Esophagus mucosa (tissue), 1 donor: ENCODE measurements at places on chromosomes 1 and 21. TPM values are rescaled to one million over a fixed set of nuclear protein-coding genes. Genes with fewer than 3 reads are reported as not detected.

ZC3H11A gene
- 38.6 TPM for total RNA-seq

NEGR1 gene
- total RNA-seq: 0.16 TPM

GRCh38 chr1:89820422-89821321, at the start of gene LRRC8D:
Gene LRRC8D (plus strand): TSS chr1:89821032. CDS start chr1:89933069, 112,037 bp downstream.
- peak; percentile 93 for ATAC-seq

KIF14 gene
- total RNA-seq: 3.1 TPM

DNA sequence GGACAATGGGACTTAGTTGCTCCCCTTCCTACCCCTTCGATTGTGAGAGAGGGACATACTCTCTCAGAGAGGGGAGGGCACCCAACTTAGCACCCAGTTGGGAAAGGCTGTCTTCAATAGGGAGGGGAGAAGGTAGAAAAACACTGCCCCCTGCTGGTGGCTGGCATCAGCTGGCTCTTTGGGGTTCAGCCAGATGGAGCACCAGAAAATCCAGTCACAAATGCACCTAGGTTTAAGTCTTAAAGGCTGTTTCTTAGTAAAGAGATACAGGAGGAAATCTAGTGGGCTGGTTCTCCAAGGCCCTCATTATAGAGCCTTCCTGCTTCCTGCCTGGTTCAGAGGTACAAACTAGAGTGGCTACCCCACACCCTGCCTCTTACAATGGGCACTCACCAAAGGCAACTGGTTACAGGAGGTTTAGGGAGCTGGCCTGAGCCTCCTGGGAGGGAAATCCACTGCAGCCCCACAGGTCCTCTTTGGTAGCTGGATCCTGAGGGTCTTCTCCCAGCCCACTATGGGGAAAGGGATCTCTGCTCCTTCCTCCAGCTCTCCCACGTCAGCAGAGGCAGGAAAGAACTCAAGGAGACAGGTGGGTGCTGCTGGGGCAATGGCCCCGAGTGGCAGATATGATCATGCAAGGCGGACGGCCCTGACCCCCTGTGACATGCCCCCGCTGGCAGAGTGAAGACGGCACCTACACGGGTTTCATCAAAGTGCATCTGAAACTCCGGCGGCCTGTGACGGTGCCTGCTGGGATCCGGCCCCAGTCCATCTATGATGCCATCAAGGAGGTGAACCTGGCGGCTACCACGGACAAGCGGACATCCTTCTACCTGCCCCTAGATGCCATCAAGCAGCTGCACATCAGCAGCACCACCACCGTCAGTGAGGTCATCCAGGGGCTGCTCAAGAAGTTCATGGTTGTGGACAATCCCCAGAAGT, 28.3 kb downstream of the EIF2D start:
- peak; percentile 59 for ATAC-seq

SPTA1 gene
- total RNA-seq: not detected

- no peak for ATAC-seq
These were observed 203.1 kb upstream of the CAMK1G start for GRCh38 chr1:209380420-209380819.

DNA sequence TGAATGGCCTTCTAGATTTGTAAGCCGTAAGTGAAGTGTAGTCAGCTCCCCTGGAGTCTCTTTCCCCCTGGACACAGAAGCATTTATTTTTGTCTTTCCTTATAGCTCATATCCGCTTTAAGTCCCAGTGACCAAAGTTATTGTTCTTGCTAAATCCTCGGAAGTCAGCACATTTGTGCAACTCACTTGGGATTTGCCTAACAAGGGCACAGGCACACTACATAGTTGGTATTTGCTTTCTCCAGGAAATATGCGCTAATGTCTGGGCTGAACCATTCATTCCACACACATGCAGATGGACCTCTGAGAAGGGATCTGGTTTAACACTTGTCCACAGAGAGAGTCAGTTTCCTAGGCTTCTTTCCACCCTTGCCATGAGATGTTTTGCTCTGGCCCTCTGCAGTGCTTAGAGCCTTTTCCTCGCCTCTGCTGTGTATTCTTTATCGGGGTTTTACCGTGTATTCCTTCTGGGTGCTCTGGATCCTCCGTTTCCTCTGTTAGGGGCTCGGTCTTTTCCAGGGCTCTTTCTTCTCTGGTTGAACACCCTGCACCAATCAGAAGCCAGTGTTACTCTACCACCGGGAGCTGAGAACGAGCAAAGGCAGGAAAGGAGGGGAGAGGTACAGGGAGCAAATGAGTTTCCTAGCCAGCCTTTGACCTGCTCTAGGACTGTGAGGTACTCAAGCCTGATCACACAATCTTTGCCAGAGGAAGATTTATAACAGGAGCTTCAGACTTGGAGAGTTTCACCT, 72.4 kb downstream of the ABCA4 start:
- ATAC-seq: peak; percentile 16

TMPRSS15 gene
- total RNA-seq: not detected

RNF186 gene
- total RNA-seq: 0.16 TPM

DNA sequence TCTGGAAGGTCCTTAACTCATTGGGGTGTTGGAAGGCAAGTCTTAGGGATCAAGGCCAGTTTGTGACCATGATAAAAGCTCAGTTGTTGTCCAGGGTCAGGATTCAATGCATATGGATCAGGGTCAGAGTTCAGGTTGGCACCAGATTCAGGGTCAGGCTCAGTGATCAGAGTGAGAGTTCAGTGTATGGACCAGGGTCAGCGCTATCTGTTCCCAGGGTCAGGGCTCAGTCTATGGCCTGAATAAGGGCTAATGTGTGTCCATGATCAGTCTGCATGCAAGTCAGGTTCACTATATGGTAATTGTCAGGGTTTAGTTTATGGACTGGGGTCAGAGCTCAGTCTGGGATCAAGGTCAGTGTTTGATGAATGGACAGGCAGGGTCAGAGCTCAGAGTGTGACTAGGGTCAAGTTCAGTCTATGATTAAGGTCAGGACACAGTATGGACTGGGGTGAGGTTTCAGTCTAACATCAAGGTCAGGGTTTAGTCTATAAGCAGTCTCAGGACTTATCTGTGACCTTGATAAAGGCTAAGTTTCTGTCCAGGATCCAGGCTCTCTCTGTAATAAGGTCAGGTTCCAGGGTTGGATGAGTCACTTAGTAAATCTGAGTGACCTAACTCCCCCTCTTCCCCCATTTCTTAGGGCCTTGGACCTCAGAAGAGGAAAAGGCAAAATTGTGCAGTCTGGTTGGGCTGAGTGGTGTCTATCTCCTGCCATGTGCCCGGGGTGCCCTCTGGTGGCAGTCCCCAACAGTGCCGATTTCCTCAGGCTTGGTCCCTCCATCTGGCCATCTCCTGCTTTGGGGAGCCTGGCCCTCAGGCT, 23.8 kb downstream of the KNCN start:
- ATAC-seq: peak; percentile 64

DNA sequence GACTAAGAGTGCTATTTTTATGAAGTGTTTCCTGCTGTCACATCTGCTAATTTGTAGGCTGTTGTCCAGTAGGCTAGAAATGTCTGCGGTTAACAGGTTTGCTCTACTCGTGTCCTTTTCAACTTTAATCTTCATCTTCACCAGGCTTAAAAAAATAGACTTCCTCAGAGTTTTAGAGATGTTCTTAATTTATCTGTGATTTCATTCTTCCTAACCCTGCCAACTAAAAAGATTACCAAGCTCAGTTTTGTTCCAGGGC, 66.8 kb downstream of the SASS6 start:
- ATAC-seq: no peak

LCE1E gene
- total RNA-seq: not detected

- no peak for ATAC-seq
These were observed 83.5 kb downstream of the TOMM20 start for GRCh38 chr1:235045034-235045690.

- ATAC-seq: peak; percentile 7
These were observed at the start of gene CNTN2 for GRCh38 chr1:205042911-205043806. Gene CNTN2 (plus strand): TSS chr1:205043212. CDS start chr1:205053186, 9,974 bp downstream.

GRCh38 chr1:32713081-32713480, 10.5 kb upstream of the SYNC start:
- ATAC-seq: no peak

DNA sequence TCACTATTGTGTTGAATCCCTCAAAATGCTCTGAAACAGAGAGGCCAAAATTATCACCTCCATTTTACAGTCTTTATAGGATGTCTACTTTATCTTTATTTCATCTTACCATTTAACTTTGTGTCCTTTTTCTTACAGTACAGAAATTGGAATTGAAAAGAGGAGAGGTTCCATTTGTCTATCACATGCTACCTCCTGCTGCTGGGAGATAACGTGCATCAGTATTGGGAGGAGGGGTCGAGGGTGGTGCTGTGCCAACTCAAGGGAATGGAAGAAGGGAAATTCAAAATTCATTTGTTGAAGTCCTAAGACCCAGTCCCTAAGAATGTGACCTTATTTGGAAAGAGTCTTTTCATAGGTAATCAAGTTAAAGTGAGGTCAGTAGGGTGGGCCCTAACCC, 85.3 kb downstream of the HHIPL2 start:
- ATAC-seq: no peak

DNA sequence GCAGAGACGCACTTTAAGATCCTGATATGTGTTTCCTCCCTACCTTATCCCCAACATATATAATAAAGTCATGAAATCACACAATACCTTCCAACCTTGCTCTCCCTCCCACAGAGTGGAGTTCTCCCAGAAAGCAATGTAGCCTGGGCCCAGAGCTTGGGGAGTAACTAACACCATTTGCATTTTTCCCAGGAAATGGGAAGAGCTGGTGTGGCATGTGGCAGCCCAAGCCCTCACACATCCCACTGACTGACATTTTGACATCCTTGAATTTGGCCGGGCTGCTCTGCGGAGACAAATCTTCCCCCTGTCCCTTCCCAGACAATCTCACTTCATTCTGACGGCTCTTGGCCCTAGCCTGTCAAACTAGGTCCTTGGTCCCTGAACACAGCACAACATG, 37.0 kb upstream of the ATP2B4 start:
- ATAC-seq: no peak

DNA sequence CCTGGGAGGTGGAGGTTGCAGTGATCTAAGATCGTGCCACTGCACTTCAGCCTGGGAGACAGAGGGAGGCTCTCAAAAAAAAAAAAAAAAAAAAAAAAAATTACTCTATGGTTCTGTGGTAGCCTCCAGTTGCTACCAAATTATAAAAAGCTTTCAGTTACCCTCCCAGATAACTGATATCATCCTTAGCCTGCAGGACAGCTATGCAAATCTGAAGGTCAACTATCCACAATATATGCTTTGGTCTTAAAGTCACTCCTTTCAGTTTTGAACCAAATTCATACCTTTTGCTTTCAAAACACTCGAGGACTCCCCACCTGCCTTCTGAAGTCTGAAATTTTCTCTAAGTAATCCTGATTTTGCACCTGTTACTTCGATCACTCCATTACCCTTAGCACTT, 3.1 kb downstream of the MIXL1 start:
- no peak for ATAC-seq

GRCh38 chr1:234837713-234838112, 227.7 kb upstream of the IRF2BP2 start:
- ATAC-seq: no peak

- no peak for ATAC-seq
These were observed 17.7 kb upstream of the KCND3 start for GRCh38 chr1:112007169-112007568.

GRCh38 chr1:18090636-18091035, 17.0 kb upstream of the IGSF21 start:
- ATAC-seq: no peak

SELE gene
- total RNA-seq: 0.56 TPM

- ATAC-seq: no peak
These were observed 75.5 kb downstream of the DDX20 start for GRCh38 chr1:111831153-111831552.

TNNT2 gene
- total RNA-seq: 3.9 TPM

DNA sequence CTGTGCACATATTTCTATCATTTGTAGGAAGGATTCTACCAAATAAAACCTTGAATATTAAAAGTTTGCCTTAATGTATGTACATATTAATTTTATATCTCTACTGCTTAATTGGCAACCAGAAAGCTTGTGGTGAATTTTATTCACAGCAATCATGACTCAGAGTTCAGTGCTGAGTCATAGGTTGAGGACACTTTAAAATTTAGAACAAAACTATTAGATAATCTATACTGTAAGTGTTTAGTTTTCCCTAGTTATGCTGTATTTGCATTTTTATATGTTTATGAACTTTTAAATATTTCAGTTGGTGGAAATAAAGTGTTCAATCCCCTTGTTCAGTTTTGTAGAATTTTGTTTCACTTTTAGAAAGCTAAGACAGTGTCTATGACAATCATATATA, 841.5 kb downstream of the KCNT2 start:
- no peak for ATAC-seq

SSU72 gene
- 106 TPM for total RNA-seq

LIN28A gene
- not detected for total RNA-seq

DNA sequence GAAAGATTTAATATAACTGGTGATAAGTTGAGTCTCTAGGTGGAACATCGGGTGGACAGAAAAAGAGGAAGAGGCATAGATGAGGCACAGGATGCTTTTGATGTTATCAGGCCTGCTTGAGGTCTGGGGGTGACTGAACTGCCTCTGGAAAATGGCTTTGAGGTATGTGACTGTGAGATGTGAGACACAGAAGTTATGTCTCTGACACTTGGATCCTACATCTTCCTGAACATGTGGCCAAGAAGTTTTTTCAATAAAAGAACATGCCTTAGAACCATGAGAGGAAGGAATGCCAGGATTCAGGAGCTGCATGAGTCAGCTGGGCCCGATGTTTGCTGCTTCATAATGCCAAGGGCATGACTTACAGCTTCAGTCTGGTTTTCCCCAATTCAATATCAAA, 11.5 kb upstream of the AIM2 start:
- ATAC-seq: no peak

- ATAC-seq: peak; percentile 21
These were observed 31.1 kb upstream of the ARHGEF16 start for GRCh38 chr1:3423245-3423829.

- ATAC-seq: peak; percentile 79
These were observed 99.7 kb upstream of the IRF2BP2 start for GRCh38 chr1:234709473-234710228.

- ATAC-seq: no peak
These were observed 24.4 kb downstream of the LRRC71 start for GRCh38 chr1:156944848-156945247.

DNA sequence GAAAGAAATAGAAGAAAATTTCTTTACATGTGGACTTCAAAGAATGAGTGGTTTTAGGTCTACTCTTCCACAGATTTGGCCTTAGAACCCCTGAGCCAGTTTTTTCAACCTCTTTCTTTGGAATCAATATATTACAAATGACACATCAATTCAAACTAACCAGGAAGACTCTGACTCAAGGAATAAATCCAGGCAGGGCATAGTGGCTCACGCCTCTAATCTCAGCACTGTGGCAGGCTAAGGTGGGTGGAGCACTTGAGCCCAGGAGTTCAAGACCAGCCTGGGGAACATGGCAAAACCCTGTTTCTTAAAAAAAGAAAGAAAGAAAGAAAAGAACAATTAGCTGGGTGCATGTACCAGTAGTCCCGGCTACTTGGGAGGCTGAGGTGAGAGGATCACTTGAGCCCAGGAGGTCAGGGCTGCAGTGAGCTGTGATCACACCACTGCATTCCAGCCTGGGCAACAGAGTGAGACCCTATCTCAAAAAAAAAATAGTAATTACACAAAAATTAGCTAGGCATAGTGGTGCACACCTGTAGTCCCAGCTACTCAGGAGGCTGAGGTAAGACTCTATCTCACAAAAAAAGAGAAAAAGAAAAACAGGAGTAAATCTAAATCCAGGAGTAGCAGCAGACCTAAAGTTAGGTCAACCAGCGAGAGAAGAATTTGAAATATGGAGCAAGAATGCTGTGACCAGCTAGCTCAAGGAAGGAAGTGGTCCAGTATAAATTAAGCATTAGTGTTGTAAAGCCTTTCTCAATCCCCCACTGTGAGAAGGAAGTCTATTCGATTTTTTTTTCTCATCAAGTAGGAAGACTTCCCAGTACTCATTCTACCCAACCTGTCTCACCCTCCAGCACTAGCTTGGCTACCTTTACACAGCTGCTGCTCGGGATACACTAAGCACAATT, 1.9 kb downstream of the SORT1 start:
- peak; percentile 28 for ATAC-seq

- no peak for ATAC-seq
These were observed 139.4 kb downstream of the LRRC7 start for GRCh38 chr1:69707103-69707502.

UMODL1 gene
- total RNA-seq: 0.08 TPM
